SK-N-SH (cell line): ENCODE measurements at places on chromosomes 3 and 15. TPM values are rescaled to one million over a fixed set of nuclear protein-coding genes. Genes with fewer than 3 reads are reported as not detected.

- H3K4me3 ChIP-seq, result no peak overlapping the region
- DNase-seq, result no peak
- no peaks in the 10 kb centered on the region for H3K27me3 ChIP-seq
- 0 out of 2 replicates have a peak overlapping the region, but pooled peaks have one; percentile 18 for H3K27ac ChIP-seq
- H3K36me3 ChIP-seq, result no peaks in the 10 kb centered on the region
Measured at GRCh38 chr3:65851827-65852226, 186.9 kb downstream of the MAGI1 start.

- no peak overlapping the region for H3K4me3 ChIP-seq
- H3K27ac ChIP-seq, result no peak overlapping the region
- peak; percentile 28 for DNase-seq
- no peaks in the 10 kb centered on the region for H3K4me1 ChIP-seq
Measured at GRCh38 chr15:88401996-88402656, 65.1 kb downstream of the MRPL46 start.

DNA sequence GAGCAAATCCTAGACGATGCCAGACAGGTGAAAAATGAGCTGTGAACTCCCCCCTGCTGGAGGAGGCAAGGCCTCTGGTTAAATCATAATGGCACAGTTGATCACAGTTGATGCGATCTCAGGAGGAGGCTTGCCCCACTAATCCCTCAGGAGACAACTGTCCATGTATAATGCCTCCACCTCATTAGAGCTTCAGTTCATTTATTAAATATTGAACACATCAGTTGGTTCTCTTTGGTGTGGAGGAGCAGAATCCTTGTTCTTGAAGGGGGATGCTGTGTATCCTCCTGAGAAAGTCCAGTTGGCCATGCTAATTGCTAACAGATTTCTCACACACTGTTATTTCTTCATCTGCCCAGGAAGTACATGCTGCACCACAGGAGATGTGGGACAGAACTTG lies 290.5 kb downstream of the IGSF11 start:
- no peaks in the 10 kb centered on the region for H3K36me3 ChIP-seq
- no peaks in the 10 kb centered on the region for H3K4me1 ChIP-seq
- no peak overlapping the region for H3K27ac ChIP-seq
- H3K4me3 ChIP-seq, result no peak overlapping the region
- no peak for DNase-seq

- no peak overlapping the region for H3K4me3 ChIP-seq
- no peak for DNase-seq
- H3K27me3 ChIP-seq, result no peaks in the 10 kb centered on the region
- H3K27ac ChIP-seq, result no peak overlapping the region
- no peaks in the 10 kb centered on the region for H3K36me3 ChIP-seq
Measured at GRCh38 chr3:156761007-156761406, 65.1 kb upstream of the LEKR1 start.

Gene FOXB1
- not detected in 2 replicates for polyA plus RNA-seq

- H3K4me1 ChIP-seq, result no peaks in the 10 kb centered on the region
- H3K36me3 ChIP-seq, result no peaks in the 10 kb centered on the region
- no peak for DNase-seq
- H3K27me3 ChIP-seq, result no peaks in the 10 kb centered on the region
- H3K4me3 ChIP-seq, result no peak overlapping the region
Measured at GRCh38 chr3:107438671-107439070, 61.4 kb downstream of the CCDC54 start.

DNA sequence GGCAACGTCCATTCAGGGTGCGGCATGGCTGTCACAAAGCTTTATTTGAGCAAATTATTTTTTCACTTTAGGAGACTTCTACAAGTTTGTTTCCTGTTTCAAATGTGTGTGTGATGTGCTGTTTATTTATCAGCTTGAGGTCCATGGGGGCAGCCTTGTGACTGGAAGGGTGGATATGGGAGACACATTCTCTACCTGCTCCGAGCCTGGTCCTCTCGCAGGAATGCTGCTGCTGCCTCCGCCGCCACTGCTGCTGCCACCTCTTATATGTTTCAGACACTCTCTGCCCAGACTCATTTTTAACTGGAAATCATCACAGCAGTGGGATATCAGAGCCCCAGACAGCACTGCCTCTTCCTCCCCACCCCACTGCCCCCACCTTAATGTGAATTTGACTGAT lies 83.5 kb upstream of the PXYLP1 start:
- no peaks in the 10 kb centered on the region for H3K4me1 ChIP-seq
- H3K27ac ChIP-seq, result no peak overlapping the region
- H3K27me3 ChIP-seq, result no peaks in the 10 kb centered on the region
- no peak for DNase-seq

Gene MOBP
- polyA plus RNA-seq, result not detected in 2 replicates

GRCh38 chr15:82805994-82806406 lies at the start of gene FSD2:
Gene FSD2 (minus strand): TSS chr15:82806069. CDS start chr15:82787390, 18,679 bp downstream.
- no peaks in the 10 kb centered on the region for H3K27me3 ChIP-seq
- H3K4me1 ChIP-seq, result no peaks in the 10 kb centered on the region
- H3K36me3 ChIP-seq, result no peaks in the 10 kb centered on the region
- H3K27ac ChIP-seq, result no peak within 1 kb of the TSS
- H3K4me3 ChIP-seq, result no peak within 1 kb of the TSS
- DNase-seq, result no peak

DNA sequence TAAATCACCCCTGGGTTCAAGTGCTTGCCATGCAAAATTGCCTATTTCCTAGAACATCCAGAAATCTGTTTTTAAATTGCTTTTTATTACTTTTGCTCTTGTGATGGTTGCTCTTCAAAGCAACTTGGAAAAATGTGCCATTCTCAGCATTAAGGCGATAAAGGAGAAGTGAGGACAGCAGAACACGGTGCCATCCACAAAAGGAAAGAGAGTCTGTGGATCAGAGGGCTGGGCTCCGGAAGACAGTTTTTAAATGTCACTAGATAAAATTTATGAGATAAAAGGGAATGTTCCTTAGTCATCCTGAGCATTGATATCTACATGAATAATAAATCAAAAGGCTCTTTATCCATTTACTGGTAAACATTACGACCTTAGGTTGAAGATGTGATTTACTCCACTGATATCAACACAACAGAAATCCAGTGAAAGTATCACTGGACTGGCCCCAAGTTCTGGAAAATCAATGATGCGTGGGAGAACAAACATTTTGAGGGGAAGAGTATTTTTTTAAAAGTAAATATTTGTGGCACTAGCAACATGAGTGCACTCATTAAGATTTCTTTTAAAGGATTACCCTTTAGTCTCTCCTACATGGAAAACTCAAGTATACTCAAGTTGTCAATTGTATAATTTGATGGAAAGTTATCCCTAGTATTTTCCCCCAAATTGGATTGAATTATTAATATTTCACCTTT lies 554.7 kb downstream of the FHIT start:
- no peak overlapping the region for H3K4me3 ChIP-seq
- no peaks in the 10 kb centered on the region for H3K36me3 ChIP-seq
- no peaks in the 10 kb centered on the region for H3K27me3 ChIP-seq
- no peak for DNase-seq
- H3K27ac ChIP-seq, result no peak overlapping the region

DNA sequence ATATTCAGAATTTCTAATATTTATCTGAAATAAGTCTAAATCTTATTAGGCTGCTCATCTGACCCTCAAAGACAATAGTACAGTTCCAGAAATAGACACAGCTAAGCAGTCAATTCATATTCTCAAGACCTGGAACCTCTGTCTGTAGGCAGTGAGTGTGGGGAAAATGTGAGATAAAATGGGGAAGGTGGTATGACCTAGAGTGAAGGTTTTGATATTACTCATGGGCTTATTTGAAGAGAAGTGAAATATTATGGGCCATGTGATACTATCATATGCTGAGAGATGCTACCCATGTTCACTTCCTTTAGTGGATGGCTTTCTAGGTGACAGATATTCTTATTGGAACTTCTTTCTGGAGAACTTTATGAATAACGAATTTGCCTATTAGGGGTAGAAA lies 33.5 kb downstream of the TGFBR2 start:
- H3K4me3 ChIP-seq, result no peak overlapping the region
- H3K36me3 ChIP-seq, result no peaks in the 10 kb centered on the region
- no peak overlapping the region for H3K27ac ChIP-seq
- no peak for DNase-seq
- H3K4me1 ChIP-seq, result peaks cover 13% of the 10 kb centered on the region
- no peaks in the 10 kb centered on the region for H3K27me3 ChIP-seq

Gene HIGD2B
- polyA plus RNA-seq, result not detected in 2 replicates

- H3K4me3 ChIP-seq, result no peak overlapping the region
- no peaks in the 10 kb centered on the region for H3K4me1 ChIP-seq
- H3K27ac ChIP-seq, result no peak overlapping the region
- no peaks in the 10 kb centered on the region for H3K27me3 ChIP-seq
Measured at GRCh38 chr3:152038490-152038889, 165.0 kb downstream of the SUCNR1 start.

Gene C3orf85
- not detected in 2 replicates for polyA plus RNA-seq

DNA sequence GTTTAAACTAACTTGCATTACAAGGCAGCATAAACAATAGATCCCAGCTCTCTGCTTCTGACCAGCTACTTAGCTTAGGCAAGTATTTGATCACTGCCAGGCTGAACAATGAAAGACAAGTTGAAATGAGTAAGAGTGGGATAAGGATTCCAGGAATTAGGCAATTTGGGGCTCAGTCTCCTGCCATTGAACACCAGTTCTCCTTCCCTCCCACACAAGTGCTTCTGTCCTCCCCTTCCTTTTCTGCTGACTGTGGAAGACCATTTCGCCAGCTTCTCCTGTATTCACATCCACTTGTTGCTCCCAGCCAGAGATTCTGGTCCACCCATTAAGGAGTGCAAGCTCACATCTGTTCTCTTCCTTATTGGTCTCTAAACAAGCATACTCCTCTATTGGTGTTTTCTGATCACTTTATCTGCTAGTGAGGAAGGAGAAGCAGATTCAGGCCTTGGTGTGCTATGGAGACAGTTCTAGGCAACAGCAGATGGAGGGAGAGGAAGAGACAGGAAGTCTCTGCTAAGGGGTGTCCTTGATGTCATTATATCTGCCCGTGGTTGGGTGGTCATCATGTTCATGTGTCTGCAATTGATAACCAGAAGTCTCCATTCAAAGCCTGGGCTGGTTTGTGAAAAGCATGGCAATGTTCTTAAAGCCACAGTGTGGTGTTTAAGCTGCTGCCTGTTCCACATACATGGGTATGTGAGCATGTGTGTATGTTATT lies 121.5 kb downstream of the PLCL2 start:
- DNase-seq, result no peak
- no peaks in the 10 kb centered on the region for H3K4me1 ChIP-seq
- H3K36me3 ChIP-seq, result no peaks in the 10 kb centered on the region
- H3K4me3 ChIP-seq, result no peak overlapping the region

- no peaks in the 10 kb centered on the region for H3K4me1 ChIP-seq
- DNase-seq, result no peak
- no peaks in the 10 kb centered on the region for H3K36me3 ChIP-seq
- H3K27me3 ChIP-seq, result no peaks in the 10 kb centered on the region
- H3K27ac ChIP-seq, result no peak overlapping the region
Measured at GRCh38 chr3:110199588-110199943, 862.2 kb upstream of the DPPA4 start.

DNA sequence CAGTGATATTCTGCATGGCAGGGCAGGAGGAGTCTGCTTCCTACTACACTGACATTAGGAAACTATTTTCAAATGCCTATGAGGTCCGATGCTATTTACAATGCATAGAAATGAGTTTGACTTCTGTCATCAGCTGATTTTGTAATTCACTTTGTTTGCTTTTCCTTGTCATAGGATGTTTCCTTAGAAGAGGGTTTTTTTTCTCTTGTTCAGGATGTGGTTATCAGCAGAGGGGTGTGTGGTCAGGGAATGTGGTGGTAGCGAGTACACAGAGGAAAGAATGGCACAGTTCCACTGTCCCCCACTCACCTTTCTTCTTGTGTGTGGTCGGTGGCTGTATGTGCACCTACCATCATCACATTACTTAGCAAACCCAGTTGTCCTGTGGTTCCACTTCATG lies 231.5 kb downstream of the LRTM1 start:
- no peaks in the 10 kb centered on the region for H3K27me3 ChIP-seq
- DNase-seq, result no peak
- no peaks in the 10 kb centered on the region for H3K36me3 ChIP-seq

DNA sequence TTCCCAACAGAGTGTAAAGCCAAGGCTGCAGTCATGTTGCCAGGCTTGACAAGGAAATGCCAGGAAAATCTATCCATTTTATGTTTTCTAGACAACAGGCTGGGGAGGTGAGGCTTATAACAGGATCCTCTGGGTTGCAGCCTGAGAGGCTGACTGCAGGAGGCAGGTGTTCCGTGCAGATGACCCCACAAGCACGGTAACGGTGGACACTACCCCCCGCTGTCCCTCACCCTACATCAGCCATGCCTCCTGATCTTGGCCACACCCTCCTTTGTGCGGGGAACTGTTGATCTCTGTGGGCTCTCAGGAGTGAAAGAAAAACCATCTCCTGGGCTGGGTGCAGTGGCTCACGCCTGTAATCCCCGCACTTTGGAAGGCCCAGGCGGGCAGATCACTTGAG lies 68.0 kb upstream of the ADPGK start:
- DNase-seq, result no peak
- H3K27me3 ChIP-seq, result no peaks in the 10 kb centered on the region; the same call in 1 of the 2 replicates
- no peaks in the 10 kb centered on the region for H3K36me3 ChIP-seq
- H3K4me3 ChIP-seq, result no peak overlapping the region
- H3K27ac ChIP-seq, result no peak overlapping the region

- H3K27ac ChIP-seq, result no peak overlapping the region
- no peaks in the 10 kb centered on the region for H3K27me3 ChIP-seq
- no peak for DNase-seq
- H3K4me1 ChIP-seq, result peaks cover 6% of the 10 kb centered on the region; the same call in 1 of the 2 replicates
- H3K36me3 ChIP-seq, result no peaks in the 10 kb centered on the region
- H3K4me3 ChIP-seq, result no peak overlapping the region
Measured at GRCh38 chr15:100966997-100967396, 47.8 kb downstream of the LRRK1 start.

GRCh38 chr3:14483286-14483685 lies 56.9 kb downstream of the GRIP2 start:
- H3K27me3 ChIP-seq, result no peaks in the 10 kb centered on the region
- no peak overlapping the region for H3K4me3 ChIP-seq
- peaks cover 14% of the 10 kb centered on the region; the same call in 1 of the 2 replicates for H3K4me1 ChIP-seq

Gene MITF
- polyA plus RNA-seq, result 1.7 and 2.5 TPM in 2 replicates

Gene AGBL1
- polyA plus RNA-seq, result not detected in 2 replicates

Gene CCR3
- polyA plus RNA-seq, result not detected in 2 replicates
